MG63 (cell line): ENCODE measurements at places on chromosomes 5 and 9.

DNA sequence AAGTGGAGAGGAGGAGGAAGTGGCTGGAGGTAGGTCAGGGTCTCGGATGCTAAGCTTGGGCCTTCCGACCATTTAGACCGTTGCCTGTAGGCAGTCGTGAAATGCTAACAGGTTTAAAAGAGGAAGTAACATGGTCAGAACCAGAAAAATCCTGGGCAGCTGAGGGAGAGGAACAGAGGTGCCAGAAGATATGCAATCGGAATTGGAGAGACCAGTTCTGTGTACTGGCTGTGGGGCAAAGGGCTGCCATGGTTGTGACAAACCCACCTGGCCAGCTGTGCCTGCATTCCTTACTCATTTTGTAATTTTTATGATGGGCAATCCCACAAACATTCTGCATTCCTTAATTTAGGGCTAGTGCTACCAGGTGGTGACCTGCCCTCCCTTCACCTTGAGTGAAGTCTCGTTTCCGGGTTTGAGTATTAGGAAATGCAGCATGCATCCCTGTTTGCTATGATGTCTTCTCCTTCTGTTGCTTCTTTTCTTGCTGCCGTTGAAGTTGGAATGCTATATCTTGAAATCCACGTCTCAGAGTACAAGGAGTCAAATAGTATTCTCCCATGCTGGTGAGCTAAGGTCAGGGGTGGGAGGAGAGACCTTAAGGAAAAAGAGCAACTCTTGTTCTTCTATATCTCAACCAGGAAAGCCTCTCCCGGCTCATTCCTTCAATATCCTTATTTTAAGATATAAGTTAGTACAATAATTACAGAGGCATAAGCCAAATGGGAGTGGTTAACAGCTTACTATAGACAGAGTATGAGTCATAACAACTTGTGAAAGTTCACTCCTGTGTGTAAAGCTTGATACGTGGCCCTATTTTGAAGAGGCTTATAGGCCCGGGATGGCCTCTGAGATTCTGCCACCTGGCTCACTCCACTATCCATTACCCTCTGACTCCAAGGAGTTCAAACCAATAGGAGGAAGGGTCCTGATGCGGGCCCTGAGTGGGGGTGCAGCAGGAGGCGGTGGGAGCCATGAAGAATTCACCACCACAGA lies 37.0 kb downstream of the B4GALT1 start:
- DNase-seq: peak; percentile 14

DNA sequence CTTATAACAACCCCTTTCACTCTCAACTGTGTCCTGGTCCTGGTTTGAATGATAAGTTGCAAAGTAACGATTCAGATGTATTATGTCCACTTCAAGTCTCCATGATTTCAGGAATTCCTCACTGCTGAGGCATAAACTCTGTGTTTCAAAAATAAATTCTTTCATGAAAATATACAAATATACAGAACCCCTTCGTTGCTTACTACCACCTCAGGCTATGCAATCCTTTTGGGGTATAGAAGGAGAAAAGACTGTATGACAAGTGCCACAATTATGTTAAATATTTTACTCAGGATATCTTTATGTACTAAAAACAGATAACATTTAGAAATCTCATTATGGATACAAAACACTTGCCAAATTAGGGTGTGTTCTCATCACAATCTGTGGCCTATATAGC lies 190.7 kb downstream of the KCTD16 start:
- DNase-seq: no peak

GRCh38 chr9:91500509-91501014 lies 76.9 kb upstream of the NFIL3 start:
- peak; percentile 77 for DNase-seq

- peak; percentile 37 for DNase-seq
These were observed 278.6 kb downstream of the SPOCK1 start for GRCh38 chr5:137220523-137220927.

DNA sequence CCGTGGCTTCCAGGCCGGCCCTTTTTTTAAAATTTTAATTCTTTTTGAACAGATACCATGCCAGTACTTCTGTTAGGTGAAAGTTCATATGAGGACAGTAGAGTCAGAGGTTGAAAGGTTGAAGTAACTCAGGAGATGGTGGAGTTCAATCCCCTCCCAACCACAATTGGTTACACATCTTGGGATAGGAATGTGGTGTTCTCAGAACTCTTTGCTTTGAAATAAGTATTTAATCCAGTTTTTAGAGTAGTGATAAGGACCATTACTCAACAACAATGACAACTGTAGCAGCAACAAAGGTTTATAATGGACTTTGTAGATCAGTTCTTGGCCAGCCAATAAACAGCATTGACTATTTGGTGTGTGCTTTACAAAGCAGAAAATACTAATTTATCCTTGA lies 116.0 kb downstream of the ARHGAP26 start:
- DNase-seq: no peak

DNA sequence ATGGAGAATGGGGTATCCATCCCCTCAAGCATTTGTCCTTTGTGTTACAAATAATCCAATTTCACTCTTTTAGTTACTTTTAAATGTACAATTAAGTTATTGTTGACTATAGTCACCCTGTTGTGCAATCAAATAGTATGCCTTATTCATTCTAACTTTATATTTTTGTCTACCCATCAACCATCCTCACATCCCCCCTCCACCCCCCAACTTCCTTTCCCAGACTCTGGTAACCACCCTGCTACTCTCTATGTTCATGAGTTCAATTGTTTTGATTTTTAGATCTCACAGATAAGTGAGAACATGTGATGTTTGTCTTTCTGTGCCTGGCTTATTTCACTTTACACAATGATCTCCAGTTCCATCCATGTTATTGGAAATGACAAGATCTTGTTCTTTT lies 15.4 kb upstream of the RANBP17 start:
- DNase-seq: no peak

GRCh38 chr5:108415726-108416125 lies 33.8 kb upstream of the FBXL17 start:
- no peak for DNase-seq

- DNase-seq: no peak
These were observed 58.3 kb upstream of the ALDH1B1 start for GRCh38 chr9:38334234-38334633.

DNA sequence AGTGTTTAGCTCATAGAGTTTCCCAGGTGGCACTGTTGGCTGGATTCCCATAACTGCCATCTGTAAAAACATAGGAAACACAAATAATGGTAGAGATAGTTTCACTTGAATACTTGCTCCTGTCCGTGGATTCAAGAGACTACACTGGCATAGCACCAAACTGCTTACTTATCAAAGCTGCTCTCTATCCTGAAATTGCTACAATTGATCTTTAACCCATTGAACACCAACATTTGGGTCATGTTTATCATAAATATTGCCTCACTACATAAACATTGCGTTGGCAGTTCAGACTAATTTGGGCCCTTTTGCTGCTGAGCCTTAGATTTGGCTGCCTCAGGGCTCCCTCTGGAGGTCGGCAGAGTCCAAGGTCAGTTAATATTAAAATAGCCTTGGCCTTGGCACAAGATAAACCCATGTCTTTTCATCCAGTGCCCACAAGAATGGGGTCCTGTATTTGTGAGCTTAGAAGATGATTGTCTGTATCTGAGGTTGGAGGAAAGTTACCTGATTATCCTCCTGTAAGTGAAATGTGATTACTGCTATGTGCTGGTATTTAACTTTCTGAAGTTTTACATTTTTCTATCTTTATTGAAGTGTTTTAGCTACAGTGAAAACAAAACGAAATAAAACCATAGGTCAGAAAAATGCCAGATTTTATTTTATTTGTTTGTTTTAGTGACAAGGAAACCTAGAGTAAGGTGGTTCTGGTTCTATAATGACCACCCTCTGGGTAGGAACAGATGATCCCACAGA lies 4.0 kb upstream of the RANBP3L start:
- peak; percentile 62 for DNase-seq
